ENCODE measurements at places on chromosomes 4 and X. TPM values are rescaled to one million over a fixed set of nuclear protein-coding genes. Genes with fewer than 3 reads are reported as not detected.
A peak's percentile ranks its signal among the peaks of the same experiment; 100 is the strongest.

Gene GCNA
- 1.2 TPM for total RNA-seq

Gene SETD7
- total RNA-seq: 43.3 TPM

Gene SHROOM3
- 9.2 TPM for total RNA-seq

Gene FAAH2
- total RNA-seq: 12.4 TPM

Gene AFP
- total RNA-seq: not detected

DNA sequence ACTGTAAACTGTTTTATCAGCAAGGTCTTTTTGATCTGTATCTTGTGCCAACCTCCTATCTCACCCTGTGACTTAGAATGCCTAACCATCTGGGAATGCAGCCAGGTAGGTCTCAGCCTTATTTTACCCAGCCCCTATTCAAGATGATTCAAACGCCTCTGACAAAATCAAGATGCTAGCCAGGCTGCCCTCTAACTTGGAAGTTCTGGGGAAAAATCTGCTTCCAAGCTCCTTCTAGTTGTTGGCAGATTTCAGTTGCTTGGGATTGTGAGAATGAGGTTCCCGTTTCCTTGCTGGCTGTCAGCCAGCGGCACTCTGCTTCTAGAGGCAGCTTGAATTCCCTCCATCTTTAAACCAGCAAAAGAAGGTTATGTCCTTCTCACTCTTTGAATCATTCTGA is 34.7 kb downstream of the LUZP4 start:
- H3K36me3 ChIP-seq: no peaks in the 10 kb centered on the region
- peaks cover 6% of the 10 kb centered on the region for H3K4me1 ChIP-seq
- DNase-seq: peak; percentile 78
- H3K27me3 ChIP-seq: peaks cover 8% of the 10 kb centered on the region
- H3K27ac ChIP-seq: no peak overlapping the region

DNA sequence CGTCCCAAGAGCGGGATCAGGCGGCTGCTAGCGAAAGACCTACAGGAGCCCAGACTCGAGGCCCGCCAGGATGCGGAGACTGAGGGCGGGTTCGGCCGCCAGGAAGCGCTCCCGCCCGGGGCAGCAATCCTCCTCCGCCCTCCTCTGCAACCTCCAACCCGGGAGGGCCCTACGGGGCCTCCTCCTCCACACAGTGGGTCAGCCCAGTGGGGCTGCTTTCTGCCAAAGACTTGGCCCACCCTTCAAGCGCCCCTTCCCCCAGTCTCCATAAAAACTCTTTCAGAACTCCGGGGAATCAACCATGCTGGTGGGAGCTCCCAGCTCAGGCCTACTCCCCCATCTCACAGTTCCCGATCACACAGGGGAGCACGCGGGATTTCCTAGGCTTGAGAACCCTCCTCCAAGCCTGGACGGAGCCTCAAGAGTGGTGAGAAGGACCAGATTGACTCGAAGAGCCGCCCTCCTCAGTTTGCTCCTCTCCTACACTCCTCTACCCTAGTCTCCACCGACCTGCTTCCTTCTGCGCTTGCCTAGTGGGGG is 77.5 kb downstream of the RLIM start:
- peak; percentile 57 for DNase-seq
- H3K27ac ChIP-seq: peak overlapping the region; percentile 89
- peaks cover 4% of the 10 kb centered on the region for H3K27me3 ChIP-seq
- peaks cover 5% of the 10 kb centered on the region for H3K4me1 ChIP-seq
- H3K36me3 ChIP-seq: no peaks in the 10 kb centered on the region

GRCh38 chr4:150136036-150136435 is 57.8 kb downstream of the DCLK2 start:
- H3K36me3 ChIP-seq: no peaks in the 10 kb centered on the region
- no peak for DNase-seq
- no peak overlapping the region for H3K4me3 ChIP-seq

DNA sequence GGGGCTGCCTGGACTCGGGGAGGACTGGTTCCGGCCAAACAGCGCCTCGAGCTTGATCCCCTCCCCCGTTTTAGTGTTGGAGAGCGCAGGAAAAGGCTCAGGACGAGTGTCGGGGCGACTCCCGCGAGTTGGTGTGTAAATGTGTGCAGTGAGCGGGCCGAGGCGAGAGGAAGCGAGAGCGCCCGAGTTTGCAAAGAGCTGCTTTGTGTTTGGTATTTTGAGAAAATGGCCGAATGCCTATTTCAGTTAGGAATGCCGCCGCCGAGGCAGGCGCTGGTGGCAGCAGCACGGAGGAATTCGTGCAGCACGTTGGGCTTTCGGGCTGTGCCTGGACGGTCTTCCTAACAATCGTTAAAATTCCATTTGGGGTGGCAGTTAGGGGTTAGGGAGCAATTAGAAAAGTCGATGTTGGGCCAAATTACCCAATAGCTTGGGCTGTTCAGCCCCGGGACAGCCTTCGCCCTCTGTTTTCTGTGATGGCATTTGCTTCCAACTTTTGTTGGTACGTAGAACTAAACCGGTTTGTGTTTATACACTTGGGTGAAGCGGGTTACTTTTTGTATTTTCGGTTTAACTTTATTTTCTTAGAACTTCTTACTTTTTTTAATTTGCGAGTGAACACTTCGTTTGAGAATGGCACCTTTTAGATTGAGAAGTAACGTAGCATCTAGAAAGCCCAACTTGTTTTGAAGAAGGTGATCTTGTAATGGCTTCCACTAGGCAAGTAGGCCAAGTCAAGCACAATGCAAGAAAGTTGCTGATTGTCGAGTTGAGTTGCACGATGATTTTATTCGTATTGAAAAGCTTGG is 1.6 kb downstream of the REST start:
- H3K27me3 ChIP-seq: no peaks in the 10 kb centered on the region
- peak overlapping the region; percentile 91 for H3K4me3 ChIP-seq
- peak; percentile 53 for DNase-seq
- H3K27ac ChIP-seq: peak overlapping the region; percentile 92

- no peak overlapping the region for H3K27ac ChIP-seq
- H3K4me1 ChIP-seq: no peaks in the 10 kb centered on the region
- no peak overlapping the region for H3K4me3 ChIP-seq
- no peak for DNase-seq
- H3K36me3 ChIP-seq: no peaks in the 10 kb centered on the region
- peaks cover 12% of the 10 kb centered on the region for H3K27me3 ChIP-seq
Measured at GRCh38 chrX:65985211-65985610, 54.7 kb downstream of the VSIG4 start.

- peak overlapping the region; percentile 49 for H3K27ac ChIP-seq
- DNase-seq: peak; percentile 30
- H3K36me3 ChIP-seq: peaks cover 12% of the 10 kb centered on the region
- H3K4me3 ChIP-seq: no peak overlapping the region
- H3K4me1 ChIP-seq: peaks cover 32% of the 10 kb centered on the region
Measured at GRCh38 chr4:158121161-158121579, 51.7 kb downstream of the GASK1B start.

DNA sequence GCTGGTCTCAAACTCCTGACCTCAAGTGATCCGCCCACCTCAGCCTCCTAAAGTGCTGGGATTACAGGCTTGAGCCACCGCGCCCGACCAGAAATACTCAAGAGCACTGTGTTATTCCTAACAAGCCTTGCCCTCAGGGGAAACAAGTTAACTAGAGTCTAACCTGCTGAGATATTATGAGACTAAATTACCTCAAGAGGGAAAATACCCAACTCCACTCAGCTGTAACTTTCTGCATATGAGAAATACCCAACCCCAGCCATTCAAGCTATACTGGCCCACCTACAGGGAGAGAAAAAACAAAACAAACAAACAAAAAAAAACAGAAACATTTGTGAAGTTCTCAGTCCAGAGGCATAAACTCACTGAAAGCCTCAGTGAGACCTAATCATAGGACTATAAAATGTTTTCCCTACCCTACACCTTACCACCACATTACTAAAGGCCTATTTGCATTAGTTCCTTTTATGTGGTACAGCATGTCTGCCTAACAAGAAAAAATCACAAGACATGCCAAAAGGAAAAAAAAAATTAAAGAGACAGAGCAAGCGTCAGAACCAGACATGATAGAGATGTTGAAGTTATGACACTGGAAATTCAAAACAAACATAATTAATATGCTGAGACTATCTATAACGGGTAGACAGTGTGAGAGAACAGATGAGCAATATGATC is 876.0 kb downstream of the FSTL5 start:
- no peaks in the 10 kb centered on the region for H3K4me1 ChIP-seq
- no peaks in the 10 kb centered on the region for H3K27me3 ChIP-seq
- DNase-seq: no peak
- H3K36me3 ChIP-seq: no peaks in the 10 kb centered on the region
- no peak overlapping the region for H3K27ac ChIP-seq
- H3K4me3 ChIP-seq: no peak overlapping the region

GRCh38 chr4:152996111-152996571 is 60.0 kb downstream of the FHDC1 start:
- no peaks in the 10 kb centered on the region for H3K36me3 ChIP-seq
- no peak overlapping the region for H3K27ac ChIP-seq
- DNase-seq: no peak

DNA sequence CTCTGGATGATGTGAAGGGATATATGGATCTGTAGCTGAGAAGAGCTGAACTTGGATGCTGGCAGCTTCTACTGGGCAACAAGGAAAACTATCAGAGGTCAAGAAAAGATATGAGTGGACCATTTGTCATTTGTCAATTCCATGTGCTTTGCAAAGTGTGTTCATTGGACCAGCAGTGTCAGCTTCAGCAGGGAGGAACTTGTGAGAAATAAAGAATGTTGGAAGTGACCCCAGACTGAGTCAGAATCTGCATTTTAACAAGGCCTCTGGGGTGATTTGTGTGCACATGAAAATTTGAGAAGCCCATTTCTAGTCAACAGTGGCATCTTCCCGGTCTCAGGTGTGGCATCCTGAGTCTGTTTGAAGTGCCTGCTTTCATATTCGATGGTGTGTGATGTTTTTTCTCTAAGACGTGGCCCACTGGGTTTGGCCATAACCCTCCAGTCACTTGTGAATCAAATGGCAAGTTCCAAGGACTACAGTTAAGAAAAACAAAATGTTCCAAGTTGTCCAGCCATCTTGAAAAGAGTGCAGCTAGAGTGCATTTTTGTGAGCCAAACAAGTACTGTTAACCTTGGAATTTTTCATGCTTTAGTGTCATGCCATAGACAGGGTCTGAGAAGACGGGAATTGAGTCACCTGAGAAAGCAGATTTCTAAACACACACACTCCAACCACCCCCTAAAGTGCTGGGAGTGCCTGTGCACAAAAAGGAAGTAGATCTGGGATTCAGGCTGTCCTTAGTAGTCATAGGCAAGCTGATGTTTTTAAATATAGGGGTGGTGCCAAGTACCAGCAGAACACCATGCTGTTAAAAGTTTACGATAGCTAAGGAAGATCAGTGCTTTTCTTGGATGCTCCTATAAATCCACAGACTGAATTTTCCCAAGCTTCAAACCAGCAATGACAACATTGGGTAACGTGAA is 26.4 kb downstream of the GPM6B start:
- no peaks in the 10 kb centered on the region for H3K4me1 ChIP-seq
- no peaks in the 10 kb centered on the region for H3K36me3 ChIP-seq
- H3K4me3 ChIP-seq: no peak overlapping the region
- peaks cover 5% of the 10 kb centered on the region for H3K27me3 ChIP-seq
- no peak for DNase-seq

DNA sequence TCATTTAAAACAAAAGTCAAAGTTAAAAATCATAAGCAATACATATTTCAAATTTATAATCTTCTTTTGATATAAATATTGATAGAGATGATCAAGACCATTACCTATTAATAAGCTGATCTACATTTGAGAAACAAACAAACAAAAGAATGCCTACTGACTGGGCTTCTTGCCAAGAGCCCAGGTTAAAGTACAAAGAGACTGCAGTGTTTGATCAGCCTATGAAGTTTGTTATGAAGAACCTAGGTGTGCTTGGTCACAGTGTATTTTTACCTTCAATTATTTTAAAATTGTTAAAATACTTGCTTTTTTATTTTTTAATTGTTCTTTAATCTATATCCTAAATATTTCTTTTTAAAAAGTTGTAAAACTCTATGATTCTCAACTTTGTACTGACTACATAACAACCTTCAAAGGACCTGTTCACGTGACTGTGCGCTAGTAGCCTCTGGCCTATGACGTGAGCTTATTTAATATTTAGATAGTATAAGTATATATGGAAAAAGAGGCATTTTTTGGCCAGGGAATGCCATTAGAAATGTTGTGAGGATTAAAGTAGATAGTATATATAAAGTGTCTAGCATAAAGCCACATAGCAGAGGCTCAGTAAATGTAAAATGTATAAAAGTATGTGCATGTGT is 11.4 kb upstream of the SLC39A8 start:
- no peaks in the 10 kb centered on the region for H3K36me3 ChIP-seq
- H3K27ac ChIP-seq: no peak overlapping the region
- no peak for DNase-seq
- H3K4me1 ChIP-seq: no peaks in the 10 kb centered on the region
- no peak overlapping the region for H3K4me3 ChIP-seq

DNA sequence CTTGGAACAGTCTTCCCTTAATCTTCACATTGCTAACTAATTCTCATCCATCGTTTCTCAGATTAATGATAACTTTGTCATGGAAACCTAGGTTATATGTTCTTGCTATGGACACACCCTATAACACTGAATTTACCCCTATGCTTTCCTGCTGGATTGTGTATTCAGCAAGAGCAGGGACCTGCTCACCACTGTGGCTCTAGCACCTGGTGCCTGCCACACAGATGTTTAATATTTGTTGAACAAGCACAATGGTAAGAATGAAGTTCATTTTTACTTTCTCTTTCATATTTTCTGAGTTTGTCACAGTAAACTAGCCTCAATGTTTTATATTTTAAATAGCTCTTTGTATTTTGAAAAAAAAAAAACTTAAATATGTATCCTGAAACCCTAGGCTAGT is 734.0 kb upstream of the DIAPH2 start:
- H3K36me3 ChIP-seq: no peaks in the 10 kb centered on the region
- DNase-seq: no peak
- H3K4me1 ChIP-seq: no peaks in the 10 kb centered on the region

DNA sequence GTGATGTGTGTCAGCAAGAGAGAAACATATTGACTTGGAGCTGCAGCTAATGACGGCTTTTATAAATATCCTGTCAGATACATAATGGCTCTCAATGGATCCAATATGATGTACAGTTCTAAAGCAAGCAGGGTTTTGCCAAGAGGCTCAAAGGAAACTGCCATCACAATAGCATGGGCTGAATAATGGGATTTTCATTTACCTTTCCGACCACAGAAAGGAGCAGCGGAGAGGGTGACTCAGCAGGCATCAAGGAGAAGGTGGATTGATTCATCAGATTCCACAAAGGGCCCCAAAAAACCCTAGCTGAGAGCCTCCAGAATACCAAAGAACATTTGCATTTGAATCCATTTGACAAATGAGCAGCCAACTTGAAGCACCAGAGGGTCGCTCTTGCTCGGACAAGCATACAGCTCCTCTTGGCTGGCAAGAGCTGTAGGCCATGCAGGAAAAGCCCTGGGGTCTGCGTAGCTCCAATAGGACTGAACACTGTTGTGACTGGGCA is 355.7 kb upstream of the NOCT start:
- no peaks in the 10 kb centered on the region for H3K4me1 ChIP-seq
- no peak for DNase-seq
- no peak overlapping the region for H3K4me3 ChIP-seq
- H3K36me3 ChIP-seq: no peaks in the 10 kb centered on the region

GRCh38 chr4:80060804-80061203 is 12.2 kb downstream of the ANTXR2 start:
- DNase-seq: no peak
- no peaks in the 10 kb centered on the region for H3K27me3 ChIP-seq
- peaks cover 1% of the 10 kb centered on the region for H3K36me3 ChIP-seq
- no peak overlapping the region for H3K4me3 ChIP-seq
- peaks cover 13% of the 10 kb centered on the region for H3K4me1 ChIP-seq
- no peak overlapping the region for H3K27ac ChIP-seq
